ENCODE measurements at places on chromosomes 16 and 17.

DNA sequence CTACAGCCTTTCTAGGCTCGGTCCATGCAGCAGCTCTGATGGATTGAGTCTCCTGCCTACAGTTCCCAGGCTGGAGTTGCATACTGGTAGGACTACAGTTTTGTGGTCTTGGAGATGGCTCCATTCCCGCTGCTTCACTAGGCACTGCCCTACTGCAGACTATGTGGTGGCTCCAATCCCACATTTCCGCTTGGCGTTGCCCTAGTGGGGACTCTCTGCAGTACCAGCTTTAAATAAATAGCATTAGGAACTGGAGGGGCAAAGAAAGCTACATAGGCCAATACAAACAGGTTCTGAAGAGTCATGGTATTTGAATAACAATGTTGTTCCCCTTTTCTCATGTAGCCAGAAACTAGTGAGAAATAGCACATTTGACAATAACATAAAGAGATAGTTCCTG, 5.4 kb upstream of the GOSR2 start:
- no peak for DNase-seq

- no peak for DNase-seq
Observed at GRCh38 chr17:56847106-56847505, 13.2 kb downstream of the DGKE start.

GRCh38 chr17:35651467-35651866, 64.3 kb downstream of the AP2B1 start:
- no peak for DNase-seq

DNA sequence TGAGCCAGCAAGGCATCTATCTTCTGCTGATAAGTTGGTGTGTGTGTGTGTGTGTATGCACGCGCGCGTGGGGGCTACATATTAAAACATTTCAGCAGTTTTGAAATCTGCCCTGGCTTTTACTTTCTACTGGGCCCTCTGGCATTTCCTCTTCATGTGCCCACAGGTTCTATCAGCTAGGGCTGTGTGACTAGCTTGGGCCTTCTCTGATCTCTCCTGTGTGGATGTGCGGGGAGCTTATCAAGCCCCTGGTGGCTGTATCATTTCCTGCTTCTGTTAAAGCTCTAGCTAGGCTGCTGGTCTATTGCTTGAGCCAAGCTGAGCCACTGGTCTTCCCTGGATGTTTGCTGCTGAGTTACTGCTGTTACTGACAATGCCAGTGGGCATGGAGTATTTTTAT, 132.5 kb downstream of the AATF start:
- DNase-seq: no peak

DNA sequence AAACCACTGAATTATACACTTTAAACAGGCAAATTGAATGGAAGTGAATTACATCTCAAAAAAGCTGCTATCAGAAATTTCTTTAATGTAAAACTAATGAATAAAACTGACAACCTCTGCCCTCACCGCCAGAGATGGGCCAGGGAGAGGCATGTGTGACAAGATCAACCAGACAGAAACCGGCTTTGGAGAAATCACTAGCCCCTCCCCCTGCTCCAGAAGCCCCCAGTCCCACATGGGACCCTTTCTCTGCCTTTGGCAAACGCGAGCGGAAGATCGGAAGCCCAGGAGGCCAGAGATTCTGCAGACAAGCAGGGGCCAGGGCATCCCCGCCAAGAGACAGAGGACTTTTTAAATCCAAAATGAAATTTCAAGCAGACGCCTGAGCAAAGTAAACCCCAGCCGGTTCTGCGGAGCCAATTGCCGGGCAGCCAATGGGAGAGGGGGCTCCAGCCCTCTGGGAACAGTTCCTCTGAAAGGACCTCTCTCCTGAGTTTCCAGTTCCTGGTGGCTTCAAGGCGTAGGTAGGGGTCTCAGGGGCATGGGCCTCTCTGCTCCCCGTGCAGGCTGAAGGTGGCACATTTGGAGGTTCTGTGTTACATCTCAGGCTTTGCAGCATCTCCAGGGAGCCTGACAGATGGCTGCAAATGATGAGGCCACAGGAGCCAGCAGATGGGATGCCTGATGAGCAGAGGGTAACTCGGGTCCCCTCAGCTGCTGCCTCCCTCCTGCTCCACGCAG, 118.1 kb downstream of the GSG1L start:
- DNase-seq: no peak

DNA sequence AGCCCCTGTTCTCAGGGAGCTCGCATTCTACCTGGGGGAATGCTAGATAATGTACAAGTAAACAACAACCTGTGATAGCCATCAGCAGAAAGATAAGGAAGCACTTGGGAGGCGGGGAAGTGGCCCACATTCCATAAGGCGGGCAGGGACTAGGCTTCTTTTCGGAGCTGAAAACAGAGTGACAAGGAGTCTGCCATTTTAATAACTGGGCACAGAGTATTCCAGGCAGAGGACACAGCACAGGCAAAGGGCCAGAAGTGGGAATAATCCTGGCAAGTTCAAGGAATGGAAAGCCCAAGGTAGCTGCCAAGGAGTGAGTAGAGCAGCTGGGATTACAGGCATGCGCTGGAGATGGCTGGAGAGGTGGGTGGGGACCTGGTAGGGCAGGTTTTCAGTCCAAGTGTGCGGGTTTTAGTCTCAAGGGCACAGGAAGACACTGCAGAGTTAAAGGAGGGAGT, 24.3 kb downstream of the USP43 start:
- DNase-seq: no peak

GRCh38 chr16:1670371-1670770, 7.7 kb upstream of the JPT2 start:
- DNase-seq: no peak

- DNase-seq: no peak
Observed at GRCh38 chr16:21244518-21245215, 11.2 kb downstream of the ANKS4B start.

- no peak for DNase-seq
Observed at GRCh38 chr17:27817731-27818130, 17.4 kb upstream of the NOS2 start.

DNA sequence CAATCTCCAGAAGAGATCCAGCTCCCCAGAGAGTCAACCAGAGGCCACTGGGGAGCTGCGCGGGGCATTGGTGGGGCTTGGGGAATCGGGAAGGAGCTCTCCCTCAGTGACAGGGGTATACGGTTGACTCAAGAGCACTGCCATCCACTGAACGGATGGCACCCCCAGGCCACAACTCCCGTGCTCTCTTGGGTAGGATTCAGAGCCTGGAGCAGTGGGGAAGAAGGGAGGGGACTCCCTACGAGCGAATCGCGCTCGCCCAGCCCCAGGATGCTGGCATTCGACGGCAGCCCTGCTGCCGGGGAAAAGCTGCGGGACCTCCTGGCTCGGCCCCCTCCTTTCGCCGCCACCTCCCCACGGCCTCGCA, 473 bp upstream of the TPPP3 start:
- no peak for DNase-seq

DNA sequence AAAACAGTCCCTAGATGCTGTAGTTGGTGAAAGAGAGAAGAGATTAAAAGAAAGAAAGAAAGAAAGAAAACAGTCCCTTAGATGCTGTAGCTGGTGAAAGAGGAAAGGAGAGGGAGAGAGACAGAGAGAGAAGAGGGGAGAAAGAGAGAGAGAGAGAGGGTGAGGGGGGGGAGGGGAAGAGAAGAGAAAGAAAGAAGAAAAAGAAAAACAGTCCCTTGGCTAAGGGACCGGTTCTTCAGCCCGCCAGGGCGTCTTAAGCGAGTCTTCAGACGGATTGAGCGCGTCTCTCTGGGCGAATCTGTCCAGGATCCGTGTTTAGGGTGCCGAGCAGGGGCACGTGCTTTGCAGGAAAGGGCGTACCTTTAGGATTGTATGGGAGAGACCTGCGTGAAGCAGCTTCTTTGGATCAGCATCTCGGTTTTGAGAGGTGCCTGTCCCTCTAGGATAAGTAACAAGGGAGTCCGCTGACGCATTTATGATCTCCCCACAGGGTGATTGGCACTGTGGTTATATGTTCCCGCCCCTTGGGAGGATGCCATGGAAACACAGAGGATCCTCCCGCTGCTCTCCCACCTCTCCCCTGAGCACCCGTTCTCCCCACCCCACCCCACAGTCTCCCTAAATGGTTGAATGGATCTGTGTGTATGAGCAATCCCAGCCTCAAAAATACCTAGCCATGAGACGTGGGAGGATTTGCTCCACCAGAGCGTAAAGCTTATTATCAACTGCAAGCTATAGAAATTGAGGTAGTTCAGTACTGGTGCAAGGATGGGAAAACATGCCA, 16.7 kb downstream of the GNGT2 start:
- no peak for DNase-seq

- DNase-seq: no peak
Observed at GRCh38 chr17:41512546-41513167, 6.0 kb downstream of the KRT15 start.

DNA sequence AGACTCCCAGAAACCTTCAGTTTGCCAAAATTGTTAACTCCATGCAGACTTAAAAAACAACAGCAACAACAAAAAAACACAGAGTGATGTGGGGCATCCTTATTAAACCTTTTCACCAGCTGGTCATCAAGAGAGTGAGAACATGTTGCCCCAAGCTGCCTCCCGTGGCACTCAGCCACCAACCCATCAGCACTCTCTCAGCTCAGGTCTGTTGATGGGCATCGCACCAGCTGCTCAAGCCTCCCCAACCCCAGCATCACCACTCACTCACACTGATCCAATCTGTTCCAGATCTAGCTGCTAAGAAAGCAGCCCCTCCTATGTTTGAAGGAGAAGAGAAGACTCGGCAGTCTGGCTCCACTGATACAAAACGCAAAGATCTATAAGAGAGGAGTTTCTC, 46.8 kb downstream of the SLC39A11 start:
- no peak for DNase-seq

DNA sequence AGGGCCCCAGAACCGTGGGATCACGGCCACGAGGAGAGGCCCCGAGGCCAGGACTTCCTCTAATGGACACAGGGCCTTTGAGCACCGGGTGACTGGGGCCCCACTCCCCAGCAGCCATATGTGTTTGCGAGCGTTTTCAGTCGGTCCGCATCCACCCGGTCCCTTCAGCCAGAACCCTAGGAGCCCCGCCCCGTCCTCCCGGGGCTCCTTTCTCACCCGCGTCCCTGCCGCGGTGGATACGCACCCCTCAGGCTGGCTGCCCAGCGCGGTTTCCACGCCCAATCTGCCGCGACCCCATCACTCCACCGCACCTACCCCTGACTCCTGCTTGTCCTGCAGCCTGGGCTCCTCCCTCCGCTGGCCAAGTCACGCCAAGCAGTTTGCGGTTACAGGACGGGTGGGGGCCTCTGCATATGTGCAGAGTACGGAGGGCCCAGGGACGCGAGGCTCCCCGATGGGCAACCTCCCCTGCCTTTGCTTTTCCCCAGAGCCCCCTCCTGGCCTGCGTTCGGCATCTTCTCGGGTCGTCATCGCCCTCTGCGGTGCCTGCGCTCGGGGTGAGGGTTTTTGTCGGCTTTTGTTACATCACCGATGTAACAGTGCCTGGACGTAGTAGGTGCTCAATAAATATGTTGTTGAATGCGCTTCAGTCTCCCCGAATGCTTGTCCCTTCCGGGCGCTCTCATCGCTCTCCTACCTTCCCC, 1.0 kb upstream of the TTYH2 start:
- no peak for DNase-seq

- DNase-seq: no peak
Observed at GRCh38 chr16:75742424-75743047, 16.2 kb upstream of the CPHXL start.

DNA sequence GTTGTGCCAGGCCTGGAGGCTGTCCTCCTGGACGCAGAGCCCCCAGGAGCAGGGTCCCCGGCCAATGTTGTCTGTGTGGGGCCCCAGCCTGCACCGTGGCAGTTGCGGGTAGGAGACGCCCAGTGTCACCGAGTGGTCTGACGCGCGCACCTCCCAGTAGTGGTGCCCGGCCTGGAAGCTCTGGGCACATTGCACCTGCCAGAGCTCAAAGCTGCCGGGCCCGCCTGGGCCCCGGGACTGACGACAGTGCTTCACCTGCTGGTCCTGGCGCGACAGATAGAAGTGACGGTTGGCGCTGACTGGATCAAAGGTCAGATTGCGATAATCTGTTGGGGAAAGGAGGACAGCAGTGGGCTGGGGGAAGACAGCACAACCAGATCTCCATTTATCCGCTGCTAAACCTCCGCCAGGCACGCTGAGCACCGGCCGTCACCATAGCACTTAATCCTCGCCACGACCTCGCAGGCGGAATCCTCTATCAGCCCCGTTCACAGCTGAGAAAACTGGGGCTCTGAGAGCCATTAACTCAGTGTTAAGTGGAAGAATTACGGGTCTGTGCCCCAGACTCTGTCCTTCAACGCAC, 5.6 kb downstream of the TRIM65 start:
- no peak for DNase-seq

DNA sequence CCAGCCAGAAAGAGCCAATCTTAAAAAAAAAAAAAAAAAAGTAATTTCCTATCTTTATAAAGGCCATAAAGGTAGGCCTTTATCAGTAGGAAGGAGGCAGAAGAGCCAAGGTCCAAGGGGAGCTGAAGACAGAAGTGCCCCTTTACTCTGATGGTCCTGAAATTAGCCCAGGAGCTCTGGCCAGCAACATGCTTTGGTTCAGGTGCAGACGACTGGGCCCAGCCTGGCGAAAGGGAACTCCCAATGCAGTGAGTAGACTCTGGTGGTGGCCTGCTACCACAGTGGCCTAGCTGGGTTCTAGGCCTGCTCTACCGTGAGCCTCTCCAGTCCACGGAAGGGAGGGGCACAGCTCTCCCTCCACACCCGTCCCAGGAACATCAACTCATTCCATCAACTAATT, 23.1 kb upstream of the MEIOB start:
- no peak for DNase-seq

DNA sequence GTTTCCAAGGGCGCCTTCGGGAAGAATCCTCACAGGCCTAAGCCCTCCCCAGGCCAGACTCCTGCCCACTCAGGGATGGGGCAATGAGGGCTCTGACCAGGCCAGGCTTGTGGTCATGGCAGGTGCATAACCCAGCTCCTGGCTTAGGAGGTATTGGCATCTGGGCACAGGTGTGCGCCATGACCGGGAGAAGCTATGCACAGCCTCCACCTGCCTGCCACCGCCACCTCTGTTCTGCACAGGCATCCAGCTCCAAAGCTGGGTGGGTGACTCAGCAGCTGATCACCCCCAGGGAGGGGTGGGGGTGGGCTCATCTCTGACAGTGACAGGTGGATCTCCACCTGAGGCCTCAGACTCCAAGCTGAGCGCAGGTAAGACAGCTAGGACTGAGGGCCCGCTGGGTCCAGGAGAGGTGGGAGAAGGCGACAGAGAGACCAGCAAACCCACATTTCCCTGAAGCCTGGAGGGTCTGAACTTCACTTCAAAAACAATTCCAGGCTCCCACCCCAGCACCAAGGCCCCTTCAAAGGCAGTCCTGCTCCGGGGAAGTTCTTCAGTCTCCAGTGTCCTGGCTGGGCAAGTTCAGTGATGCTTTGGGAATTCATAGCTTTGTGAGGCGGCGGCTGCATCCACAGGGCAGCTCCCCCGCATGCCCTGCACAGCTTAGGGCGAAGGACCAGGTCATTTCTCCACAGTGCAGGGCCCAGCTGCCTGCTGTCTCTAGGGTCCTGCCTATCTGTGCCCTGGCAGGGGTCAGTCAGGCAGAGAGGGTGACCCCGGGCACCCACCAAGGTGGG, 121.6 kb upstream of the SMURF2 start:
- no peak for DNase-seq

- no peak for DNase-seq
Observed at GRCh38 chr17:59510611-59511010, 54.8 kb upstream of the DHX40 start.

Data from T follicular helper cell (primary cell).